ENCODE measurements at places on chromosomes 5 and 9.

- no peak for DNase-seq
Observed at GRCh38 chr5:39426051-39426745, 1.4 kb upstream of the DAB2 start.

- no peak for DNase-seq
Observed at GRCh38 chr9:115540091-115540490, 422.1 kb upstream of the TNC start.

DNA sequence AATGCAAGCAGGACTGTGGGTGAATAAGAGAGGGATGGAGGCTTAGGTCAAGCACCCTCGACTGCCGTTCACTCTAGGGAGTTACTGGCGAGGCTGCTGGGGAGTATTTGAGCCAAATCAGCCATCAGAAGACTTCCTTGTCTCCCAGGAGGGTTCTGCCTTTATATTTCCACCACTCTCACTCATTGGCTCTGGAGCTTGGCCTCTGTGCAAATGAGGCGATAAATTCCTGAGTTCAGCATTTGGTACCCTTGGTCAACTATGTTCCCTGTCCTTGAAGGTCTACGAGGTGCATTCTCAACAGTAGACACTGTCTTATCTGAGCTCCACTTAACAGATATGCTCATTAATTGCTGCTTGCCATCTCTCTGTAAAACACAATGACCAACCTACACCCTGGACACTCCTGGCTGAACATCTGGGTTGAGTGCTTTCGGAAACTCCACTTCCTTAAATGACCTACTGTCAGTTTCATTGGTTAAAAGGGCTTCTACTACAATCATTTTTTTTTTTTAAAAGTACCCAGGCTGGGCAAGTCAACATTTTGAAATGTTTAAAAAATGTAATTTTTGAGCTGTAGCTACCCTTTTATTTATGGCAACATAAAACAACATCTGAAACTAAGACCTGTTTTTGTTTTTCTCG is 153.2 kb downstream of the NTRK2 start:
- no peak for DNase-seq

DNA sequence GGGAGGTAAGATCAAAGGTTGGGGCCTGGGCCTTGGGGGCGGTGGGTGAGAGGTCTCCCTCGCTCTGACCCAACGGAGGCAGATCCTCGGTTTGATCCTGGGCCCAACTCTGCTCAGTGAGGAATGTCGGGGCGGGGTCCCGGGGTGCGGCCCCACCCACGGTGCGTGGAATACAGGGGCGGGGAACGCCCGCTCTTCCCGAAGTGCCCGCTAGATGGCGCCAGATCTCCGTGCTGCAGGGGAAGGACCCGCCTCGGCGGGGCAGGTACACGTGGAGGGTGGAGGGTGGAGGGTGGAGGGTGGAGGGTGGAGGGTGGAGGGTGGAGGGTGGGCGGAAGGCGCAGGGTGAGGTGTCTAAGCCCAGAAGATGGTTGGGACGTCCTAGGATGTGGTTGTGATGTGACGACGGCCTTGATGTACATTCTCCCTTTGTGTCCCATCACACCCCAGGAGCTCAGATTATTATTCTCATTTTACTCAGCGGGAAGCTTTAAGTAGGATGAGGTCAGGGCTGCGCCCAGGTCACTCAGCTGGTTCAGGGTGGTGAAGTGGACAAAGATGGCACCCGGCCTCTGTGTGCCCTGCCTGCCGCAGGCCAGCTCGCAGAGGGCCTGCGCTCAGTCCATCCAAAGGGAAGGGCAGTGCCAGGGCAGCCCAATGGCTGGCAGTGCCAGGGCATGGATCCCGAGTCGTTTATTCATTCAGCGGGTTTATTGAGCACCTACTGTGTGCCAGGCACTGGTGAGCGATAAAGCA is 9.4 kb upstream of the RPS14 start:
- DNase-seq, result no peak

DNA sequence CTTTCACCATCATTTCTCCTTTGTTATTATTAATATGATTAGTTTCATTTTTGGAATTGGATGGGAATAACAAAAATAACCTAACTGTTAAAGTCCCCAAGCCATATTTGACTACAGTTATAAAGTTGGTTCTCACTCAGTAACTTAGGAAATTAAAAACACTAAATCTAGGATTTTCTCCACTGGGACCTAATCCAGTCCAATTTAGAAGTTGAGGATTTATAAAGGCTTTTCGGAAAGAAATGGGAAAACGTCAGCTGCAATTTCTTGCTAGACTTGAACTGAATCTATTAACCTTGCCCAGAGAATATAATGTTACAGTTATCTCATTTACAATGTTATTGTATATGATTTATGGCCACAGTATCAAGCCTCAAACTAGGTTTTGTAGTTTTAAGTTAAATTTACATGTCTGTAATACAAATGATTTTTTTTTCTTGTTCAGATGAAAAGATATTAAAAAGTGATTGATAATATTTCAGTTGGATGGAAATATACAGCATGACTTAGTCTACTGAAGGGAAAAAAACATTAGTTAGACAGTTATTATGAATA is 524.3 kb upstream of the GRAMD2B start:
- DNase-seq, result no peak

DNA sequence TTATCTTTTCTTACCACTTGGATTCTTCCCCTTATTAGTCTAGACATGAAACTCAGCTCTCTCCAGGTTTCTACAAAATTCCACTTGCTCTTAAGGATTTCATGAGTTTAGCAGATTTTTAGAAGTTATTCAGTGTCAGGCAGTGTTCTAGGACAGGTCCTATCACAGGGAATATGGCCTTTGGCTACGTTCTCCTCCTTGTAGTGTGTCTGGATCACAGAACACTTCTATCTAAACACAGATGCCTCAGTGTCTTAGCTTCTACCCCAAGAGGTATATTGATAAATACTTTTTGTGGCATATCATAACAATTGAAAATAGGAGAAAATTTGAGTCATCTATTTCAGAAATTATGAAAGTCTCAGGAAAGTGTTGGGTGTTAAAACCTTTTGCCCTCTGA is 15.6 kb downstream of the RAB3C start:
- no peak for DNase-seq

DNA sequence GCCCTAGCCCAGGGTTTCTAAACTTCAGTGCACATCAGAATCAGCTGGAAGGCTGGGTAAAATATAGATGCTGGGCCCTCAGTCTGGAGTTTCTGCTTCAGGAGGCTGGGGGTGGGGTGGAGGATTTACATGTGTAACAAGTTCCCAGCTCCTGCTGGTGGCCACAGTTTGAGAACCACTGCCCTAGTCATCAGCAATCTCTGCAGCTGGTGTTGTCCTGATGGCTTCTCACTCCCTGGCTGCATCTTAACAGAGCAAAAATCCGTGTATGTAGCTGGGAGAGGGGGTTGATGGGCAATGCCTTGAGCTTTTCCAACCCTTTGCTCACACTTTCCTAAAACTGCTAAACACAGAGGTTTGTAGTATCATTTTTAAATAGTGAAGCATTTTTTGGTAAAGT is 186.0 kb upstream of the KLF9 start:
- peak; percentile 36 for DNase-seq

GRCh38 chr5:75536694-75537360 is 25.1 kb downstream of the POLK start:
- DNase-seq, result no peak

GRCh38 chr9:83034026-83034425 is 28.9 kb downstream of the RASEF start:
- DNase-seq, result no peak

DNA sequence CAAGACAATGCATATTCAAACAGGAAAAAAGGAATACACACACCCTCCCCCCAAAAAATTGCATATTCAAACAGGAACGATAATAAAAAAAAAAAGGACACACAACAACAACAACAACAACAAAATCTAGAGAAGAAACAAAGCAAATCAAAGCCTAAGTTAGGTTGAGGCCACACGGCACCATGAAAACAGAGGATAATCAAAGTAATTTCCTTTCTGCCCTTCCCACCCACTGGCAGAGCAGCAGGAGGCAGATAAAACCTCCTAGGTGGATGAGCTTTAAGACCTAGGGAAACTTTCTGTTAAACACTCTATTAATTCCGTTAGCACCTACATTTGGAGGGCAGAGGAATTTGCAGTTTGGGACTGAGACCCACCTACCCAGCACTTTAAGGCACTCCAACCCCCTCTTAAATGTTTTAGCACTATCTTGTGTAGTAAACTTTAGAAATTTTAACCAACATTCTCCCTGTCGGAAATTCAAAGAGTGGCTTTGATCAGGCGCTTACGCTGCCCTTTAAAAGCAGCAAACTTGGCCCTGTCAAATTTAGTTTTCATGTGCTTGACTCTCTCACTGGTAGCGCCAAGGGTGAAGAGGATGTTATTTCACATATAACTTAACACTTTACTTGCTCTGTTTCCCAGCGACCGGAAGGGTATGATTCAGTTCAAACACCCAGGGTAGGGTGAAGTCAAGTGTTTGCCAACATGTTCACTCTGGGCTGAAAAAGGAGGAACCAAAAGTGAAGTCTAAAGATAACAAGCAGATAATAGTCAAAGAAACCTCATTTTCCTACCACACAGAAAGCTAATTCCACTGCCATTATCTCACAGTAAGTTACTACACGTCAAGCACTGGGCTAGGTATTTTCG is 9.2 kb downstream of the ENC1 start:
- no peak for DNase-seq

GRCh38 chr5:77102549-77102948 is 15.5 kb upstream of the ZBED3 start:
- no peak for DNase-seq

DNA sequence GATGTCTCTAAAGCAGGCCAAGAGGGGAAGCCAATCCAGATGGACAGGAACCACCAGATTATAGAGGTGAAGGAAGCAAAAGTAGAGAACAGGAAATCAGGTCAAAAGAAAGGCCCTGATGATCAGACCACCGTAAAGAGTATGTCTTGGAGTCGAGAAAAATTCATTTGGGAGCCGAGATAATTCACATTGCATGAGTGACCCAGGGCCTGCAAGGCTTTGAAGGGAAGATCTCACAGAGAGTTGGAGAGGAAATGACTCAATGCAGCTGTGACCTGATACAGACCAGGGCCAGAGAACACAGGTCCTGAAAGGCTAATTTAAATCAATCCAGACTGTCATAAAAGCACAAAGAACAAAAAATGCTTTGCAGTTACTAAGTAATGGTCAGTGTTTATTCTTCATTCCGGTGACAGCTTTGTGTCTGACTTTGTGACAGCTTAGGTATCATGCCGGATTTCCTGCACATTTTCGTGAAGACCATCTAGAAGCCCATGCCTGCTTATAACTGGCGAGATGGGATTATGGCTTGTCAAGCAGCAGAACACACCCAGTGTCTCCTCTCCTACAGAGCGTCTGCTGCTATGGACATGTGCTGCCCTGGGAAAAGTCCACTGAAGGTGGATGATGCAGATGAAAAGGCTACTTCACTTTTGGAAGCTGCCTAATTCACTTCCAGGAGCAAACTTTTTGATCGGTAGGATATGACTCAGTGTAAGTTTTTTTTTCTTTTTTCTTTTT is 5.8 kb upstream of the ACTBL2 start:
- no peak for DNase-seq

GRCh38 chr9:87667164-87667738 is 58.7 kb upstream of the CTSL start:
- DNase-seq, result no peak

- no peak for DNase-seq
Observed at GRCh38 chr5:124658867-124659557, 87.4 kb downstream of the ZNF608 start.

DNA sequence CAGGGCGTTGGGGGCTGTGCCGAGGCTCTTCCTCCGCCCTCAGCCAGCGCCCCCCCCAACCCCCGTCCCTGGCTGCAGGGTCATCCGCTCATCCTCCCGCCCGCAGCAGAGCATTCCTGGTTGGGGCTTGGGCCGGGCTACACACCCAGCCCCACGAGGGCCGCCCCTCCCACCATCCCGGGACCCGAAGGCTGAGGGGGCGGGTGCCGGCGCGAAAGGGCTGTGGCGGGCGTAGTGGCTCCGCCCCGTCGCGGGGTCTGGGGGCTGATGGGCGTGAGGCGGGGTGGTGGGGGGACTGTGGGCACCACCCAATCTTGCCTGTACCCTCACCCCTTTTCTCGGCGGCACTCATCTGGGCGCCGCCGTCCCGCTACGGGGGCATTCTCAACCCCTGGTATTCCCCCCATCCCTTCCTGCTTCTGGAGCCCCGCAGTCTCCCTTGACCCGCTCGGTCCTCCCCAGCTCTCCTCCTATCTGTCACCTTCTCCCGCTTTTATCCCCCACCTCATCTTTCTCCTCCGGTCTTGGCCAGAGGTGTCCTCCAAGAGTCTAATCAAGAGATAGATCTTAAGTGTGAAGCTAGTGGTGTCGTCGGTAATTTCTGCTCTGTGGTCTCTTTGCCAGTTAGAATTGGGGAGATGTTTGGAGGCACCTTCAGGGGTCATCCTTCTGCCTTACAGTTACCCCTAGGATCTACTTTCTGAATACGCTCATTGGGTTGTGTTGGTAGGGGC is 1.6 kb downstream of the FER start:
- DNase-seq, result no peak

DNA sequence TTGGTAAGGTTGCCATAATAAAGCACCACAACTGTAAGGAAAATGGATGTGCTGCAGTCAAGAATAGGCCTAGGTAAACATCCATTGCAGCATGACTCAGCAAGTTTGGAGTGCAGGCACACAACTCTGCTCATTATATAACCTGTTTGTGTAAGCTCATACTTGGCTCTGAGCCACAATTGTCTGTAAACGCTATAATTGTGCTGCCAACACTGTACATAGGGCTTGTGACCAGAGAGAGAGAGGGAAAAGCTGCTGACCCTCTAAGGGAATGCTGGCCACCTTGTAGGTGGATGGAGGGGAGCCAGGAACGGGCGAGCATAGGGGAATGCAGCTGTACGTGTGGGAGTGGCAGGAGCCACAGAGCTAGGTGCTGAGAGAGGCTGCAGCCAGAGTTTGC is 2186.5 kb upstream of the ACO1 start:
- DNase-seq, result no peak

- no peak for DNase-seq
Observed at GRCh38 chr9:37036776-37037502, 2.9 kb upstream of the PAX5 start.

DNA sequence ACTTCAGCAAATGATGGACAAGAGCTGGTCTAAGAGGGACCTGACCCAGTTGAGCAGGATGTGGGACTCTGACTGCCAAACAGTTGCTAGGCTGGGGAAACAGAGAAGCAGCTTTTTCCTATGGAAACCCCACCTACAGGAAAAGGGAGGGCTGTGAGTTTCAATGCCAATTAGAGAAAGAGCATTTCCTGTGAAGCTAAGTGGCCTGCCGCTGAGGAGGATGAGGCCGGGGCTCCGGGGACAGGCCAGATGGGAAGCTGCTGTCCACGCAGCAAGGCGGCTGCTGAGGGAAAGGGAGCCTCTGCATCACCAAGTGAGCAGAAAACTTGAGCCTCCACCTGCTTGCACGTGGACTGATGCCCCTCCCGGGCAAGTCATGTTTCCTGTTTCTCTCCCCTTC is at the start of gene PCDH12:
Gene PCDH12, minus strand, starts transcription at position 90 of the 400 bp plus-strand sequence. CDS start 351 bp downstream, outside the sequence.
- no peak for DNase-seq

GRCh38 chr5:106014262-106014661 is 1656.5 kb downstream of the EFNA5 start:
- no peak for DNase-seq

- no peak for DNase-seq
Observed at GRCh38 chr5:80355686-80356085, 35.9 kb downstream of the SPZ1 start.
